Stimulated activated CD4-positive, alpha-beta T cell treated with anti-CD3 and anti-CD28 coated beads, Interleukin-1b, Interleukin-23, amount 100 ng/mL, for 1 hour (primary cell): ENCODE measurements at places on chromosomes 11 and 22.

GRCh38 chr22:23106906-23107367, 34.9 kb downstream of the RSPH14 start:
- DNase-seq: no peak

GRCh38 chr22:44523981-44524759, 26.1 kb upstream of the RTL6 start:
- no peak for DNase-seq

DNA sequence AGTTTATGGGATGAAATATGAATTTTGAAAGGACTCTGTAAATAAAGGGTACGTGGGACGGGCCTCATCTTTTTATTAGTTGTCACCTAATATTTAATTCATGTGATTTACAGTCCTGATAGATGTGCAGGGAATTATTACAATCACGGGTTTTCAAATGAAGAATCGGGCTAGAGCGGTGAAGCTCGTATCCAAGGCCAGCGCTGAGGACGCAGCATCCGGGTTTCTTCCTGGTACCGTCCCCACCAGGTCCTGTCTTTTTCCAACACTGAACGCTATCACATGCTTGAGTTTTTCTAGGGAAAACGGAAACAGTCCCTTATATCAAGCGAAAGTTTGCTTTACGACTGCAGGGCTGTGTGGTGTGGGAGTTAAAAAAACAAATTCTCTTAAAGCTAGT, 787 bp downstream of the SMDT1 start:
- DNase-seq: no peak

DNA sequence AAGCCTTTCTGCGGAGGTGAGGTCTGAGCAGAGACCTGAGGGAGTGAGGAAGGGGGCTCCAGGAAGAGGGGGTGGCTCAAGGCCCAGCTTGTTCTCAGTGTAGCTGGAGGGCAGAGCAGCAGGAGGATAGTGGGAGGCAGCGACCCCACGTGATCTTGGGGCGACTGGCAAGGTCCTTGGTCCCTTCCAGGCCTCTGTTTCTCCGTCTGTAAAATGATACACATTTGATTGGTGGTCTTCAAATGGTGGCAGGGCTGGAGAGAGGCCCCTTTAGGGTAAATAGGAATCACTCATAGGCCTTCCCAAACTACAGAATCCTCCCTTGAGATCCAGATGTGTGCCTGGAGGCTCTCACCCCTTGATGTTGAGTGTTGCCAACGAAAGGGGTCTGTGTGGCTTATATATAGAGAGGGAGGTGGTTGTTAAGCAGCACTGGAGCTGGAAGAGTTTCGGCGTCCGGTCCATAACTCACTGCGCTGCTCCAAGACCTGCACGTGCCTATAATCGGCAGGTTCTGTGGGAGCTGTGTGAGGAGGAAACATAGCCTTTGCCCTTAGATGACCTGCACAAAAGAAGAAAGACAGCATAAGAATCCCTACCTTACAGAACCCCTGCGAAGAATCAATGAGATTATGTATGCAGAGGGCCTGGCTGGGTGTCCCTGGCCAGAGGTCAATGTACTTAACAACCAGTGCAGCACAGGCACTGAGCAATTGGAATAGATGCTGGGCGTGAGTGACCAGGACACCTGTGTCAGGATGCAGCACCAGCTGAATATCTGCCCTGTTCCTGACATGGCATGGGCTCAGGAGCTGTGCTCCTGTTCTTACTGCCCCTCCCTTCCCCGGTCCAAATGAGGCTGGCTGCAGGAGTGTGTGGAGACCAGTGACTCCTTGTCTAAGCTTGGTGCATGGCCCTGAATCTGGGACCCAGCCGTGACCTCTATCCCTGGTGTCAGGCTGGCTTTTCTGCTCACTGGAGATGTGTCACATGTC, 28.7 kb downstream of the OTOG start:
- no peak for DNase-seq

DNA sequence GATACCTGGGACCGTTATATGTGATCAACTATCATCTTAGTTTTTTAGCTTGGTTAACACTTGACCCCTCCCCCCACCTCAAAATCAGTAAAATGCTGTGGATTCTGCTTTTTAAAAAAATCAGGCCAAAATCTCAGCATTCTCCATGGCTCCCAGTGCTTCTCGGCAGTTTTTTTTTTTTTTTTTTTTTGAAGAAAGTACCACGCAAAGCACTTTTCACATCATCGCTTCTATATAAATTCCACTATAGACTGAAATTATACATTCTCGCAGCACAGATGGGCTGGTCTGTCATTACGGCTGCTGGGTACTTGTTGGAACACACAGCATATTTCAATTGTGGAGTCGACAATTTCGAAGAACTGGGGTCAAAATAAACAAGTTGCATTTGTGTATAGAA, 67.7 kb upstream of the PPARA start:
- no peak for DNase-seq

- DNase-seq: no peak
These were observed 4.1 kb downstream of the WEE1 start for GRCh38 chr11:9577556-9577955.

GRCh38 chr22:22848364-22848866, 39.2 kb upstream of the IGLL5 start:
- DNase-seq: peak; percentile 17

- no peak for DNase-seq
These were observed 10.9 kb downstream of the ACO2 start for GRCh38 chr22:41479671-41480396.

DNA sequence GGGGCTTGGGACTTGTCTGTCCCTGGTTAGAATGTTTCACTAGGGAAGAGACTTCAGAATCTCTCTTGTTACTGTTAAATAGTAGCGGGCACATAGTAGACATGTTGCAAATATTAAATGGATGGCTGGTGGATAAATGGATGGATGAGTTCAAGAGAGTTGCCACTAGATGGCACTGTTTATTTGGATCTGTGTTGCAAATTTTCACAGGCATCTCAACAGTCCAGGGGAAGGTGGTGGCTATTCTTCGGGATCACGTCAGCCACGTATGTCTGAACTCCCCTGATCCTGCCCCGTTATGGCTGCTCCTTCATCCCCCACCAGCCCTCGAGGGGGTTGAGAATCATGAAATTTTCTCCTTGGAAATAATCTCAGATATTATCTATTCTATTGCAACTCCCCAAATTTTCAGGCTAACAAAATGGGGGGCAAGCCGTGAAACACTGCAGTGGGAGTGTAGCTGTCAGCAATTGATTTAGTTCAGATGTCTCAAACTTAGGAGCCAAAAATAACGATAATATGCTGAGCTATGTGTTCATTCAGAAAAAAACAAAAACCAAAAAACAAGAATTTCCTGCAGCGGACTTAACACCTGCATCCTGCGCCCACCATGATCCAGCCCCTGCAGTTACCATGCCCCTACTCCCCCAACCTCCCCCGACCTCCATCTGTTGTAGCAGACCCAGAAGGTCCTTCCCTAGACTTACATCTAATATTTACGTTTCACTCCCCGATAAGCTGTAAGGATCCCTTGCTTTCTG, 29.1 kb upstream of the BIRC3 start:
- no peak for DNase-seq

DNA sequence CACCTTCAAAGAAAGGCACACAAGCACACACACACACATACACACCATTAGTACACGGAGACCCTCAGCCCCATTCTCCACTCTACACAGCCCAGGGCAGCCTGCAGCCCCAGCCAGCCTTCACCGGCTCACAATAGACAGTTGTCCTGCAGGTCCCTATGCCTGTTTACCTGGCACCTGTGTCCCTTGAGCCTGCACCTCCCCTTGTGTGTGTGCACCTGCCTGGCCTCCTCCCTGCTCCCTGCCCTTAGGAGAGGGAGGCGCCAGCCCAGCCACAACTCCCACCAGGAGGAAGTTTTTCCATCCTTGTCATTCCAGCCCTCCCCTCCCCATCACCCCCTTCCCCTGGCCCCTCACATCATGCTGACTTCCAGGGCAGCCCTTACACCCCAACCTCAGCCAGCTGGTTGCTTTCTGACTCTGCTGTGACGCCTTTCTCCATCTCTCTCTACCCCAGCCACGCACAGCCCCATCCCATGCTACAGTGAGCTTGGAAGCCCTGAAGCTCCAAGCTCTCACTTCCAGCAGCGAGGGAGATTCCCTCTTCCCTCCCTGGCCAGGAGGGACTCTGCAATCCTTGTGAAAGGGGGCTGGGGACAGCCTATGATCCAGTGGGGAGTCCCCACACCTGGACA, 4.4 kb downstream of the AHNAK start:
- DNase-seq: no peak

DNA sequence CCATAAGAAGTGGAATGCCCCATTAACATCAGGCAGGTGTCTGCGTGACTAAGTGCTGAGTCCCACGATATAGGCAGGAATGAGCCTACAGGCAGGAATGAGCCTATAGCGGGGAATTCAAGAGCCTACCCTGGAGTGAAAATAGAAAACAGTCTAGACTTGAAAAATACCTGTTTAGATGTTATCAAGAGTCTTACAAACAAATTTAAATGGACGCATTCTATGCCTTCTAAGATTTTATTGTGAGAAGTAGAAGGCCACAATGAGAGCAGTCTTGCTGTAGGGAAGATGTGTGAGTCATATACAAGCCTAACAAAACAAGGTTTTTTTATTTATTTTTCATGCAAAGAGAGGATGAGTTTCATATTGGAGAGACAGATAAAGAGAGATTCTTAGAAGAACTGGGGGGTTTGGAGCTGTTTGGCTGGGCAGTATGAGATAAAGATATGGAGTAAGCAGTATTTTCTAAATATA, 200.8 kb upstream of the ZC3H12C start:
- no peak for DNase-seq

DNA sequence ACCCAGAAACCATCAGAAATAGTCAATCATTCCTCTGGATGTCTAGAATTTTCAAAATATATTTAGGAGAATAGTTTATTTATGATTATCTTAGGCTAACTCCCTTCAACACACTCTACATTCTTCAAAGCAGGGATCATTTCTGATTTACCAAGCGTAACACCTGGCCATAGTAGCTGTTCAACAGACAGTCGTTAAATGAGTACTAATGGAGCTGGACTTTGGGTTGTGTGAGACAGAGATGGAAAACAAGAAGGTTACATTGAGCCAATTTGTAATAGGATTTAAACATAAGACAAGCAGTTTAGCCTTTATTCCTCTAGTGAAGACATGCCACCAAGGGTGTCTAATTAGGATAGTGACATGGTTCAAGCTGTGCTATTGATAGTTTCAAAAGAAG, 129.2 kb upstream of the ANO3 start:
- no peak for DNase-seq

- DNase-seq: no peak
These were observed 2.7 kb upstream of the GAB2 start for GRCh38 chr11:78420255-78420764.

GRCh38 chr22:33524511-33525260, 395.6 kb downstream of the LARGE1 start:
- DNase-seq: no peak

DNA sequence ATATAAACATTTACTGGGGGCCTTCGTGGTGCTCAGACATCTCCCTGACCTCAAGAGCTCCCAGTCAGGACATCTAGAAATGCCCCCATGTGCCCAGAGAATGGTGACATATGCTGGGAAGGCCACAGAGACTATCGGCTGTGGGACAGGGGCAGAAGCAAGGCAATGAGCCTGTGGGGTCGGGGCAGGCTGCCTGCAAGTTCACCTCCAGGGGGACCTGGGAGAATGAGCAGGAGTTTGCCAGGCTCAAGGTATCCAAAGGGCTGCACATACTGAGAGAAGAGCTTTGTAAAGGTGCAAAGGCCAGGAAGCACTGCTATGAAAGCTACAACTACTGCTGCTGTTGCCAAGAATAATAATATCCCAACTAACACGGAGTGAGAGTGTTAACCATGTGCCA, 233.9 kb downstream of the TENM4 start:
- DNase-seq: no peak

GRCh38 chr11:110573411-110573810, 138.8 kb downstream of the ARHGAP20 start:
- no peak for DNase-seq
